Activated T-cell treated with anti-CD3 and anti-CD28 coated beads, Interleukin-2, amount 50 U/mL, for 1 hour (primary cell): ENCODE measurements at places on chromosomes 11 and 22.

DNA sequence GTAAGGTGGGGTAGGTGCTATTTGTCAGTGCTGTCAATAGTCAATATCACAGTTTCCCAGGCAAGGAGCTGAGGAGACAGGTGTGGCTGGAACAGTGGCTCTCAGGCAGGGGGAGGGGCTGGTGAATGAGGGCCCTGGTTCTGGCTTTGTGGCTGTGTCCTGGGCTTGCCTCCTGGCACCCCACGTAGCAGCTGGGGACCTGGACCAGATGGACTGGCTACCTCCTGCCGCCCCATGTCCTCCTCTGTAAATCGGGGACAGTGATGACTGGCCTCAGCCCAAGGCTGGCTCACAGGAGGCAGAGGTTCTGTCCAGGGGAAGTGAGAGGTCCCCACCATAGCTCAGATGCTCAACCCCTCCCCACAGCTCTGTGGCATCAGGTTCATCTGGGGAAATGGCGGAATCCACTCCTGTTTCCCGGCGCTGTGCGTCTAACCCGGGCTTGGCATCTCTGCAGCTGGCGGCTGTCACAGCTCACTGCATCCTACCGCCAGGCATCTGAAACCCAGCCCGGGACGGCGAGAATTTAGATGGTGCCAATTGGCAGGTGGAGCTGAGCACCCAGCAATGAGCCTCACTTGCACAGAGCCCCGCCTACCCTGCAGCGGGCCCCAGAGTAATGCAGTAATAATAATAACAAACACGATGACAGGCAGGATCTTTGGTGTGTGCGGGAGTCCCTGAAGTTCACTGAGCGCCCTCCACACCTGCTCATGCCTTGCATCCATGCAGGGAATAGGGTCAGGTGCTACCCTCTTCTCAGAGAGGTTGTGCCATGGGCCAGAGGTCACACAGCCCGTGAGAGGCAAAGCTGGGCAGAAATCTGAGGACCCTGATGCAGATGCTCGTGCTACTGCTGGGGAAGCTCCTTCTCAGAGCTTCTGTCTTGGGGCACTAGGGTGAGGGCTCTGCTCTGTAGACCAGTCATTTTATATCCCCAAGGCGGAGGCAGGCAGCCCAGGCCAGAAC is 27.8 kb upstream of the SHISAL1 start:
- no peak for DNase-seq

- DNase-seq = peak; percentile 40
Measured at GRCh38 chr22:17120711-17121232, 388 bp downstream of the TMEM121B start.

DNA sequence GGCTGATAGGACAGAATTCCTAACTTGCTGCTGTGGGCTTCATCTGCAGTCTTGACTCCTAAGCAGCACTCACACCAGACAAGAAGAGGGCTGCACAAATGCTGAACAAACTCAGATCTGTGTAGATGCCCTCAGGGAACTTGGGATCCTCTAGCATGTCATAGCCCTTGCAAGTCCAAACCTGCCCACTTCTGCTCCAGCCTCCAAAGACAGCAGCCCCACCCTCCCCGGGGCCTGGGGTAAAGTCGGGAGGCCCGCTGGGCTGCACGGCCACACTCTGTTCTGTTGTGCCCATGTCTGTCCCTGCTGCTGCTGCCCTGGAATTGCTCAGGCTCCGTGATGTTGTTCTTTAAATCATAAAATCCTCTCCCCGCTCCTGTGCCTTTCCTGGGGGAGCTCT is 28.3 kb downstream of the DRD2 start:
- no peak for DNase-seq

GRCh38 chr11:16778286-16778685 is 39.8 kb downstream of the C11orf58 start:
- DNase-seq = no peak

- DNase-seq = no peak
Measured at GRCh38 chr11:83070044-83070701, 1.5 kb downstream of the RAB30 start.

- DNase-seq = no peak
Measured at GRCh38 chr11:119699227-119699626, 29.8 kb downstream of the NECTIN1 start.

DNA sequence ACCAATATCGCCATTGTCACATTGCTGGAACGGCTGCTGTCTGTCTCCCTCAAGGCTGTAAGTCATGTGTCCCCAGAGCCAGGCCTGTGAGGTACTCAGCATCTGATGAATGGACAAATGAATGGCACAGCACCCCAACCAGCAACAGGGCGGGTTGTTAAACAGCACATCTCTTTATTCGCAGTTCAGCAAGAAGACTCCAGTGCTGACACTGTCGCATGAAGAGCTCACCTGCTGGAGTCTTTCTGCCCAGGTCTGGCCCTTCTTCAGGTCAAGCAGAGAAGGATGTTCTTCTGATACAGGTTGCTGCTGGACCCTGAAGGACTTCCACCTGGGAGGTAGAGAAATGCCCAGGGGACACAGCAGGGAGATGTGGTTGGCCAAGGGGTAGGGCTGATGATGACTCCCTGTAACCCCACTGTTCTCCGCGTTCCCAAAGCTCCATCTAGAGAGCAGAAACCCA is 4.8 kb downstream of the SPATA19 start:
- DNase-seq = no peak

- DNase-seq = no peak
Measured at GRCh38 chr11:122776546-122776945, 61.8 kb upstream of the CRTAM start.

DNA sequence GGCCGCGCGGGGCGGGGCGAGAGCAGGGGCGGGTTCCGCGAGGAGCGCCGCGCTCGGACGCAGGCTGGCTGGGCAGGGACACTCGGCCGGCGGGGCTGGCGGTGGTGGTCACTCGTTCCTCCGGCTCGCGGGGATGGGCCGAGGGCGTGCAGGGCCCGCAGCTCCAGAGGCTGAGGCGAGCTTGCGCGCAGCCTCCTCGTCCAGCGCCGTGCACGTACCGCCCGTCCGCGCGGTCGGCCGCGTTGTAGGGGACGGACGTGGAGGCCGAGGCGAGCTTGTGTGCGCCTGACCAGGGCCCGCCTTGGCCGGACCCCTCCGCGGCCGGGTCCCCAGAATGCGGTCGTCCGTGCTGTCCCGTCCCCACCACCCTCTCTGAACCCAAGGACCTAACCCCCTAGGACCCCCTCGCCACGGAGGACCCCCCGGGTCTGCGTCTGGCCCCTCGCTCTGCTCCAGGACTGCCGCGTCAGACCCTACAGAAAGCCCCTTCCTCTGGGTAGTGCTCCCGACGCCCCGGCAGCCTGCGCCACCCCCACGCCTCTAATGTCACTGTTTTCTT is 569 bp upstream of the YPEL1 start:
- no peak for DNase-seq

DNA sequence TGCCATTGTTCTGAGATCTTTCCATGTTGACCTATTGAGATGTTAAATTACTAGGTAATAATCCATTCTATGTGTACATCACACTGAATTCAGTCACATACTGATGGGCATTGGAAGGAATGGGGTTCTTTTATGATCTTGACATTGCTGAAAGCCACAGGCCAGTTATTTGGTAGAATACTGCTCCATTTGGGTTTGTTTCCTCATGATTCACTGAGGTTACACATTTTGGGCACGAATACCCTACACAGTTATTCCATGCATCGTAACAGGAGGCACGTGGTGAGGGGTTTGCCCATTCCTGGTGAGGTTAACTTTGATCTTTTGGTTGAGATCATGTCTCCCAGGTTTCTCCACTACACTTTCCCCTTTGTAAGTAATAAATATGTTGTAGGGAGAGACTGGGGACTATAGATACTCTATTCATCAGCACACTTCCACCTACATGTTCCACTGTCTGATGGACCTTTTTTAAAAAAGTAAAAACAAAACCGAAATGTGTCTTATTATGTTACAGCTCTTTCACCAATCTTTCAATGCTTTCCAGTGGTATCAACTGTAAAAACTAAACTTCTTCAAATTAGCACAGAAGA is 12.0 kb upstream of the FOLR1 start:
- no peak for DNase-seq

DNA sequence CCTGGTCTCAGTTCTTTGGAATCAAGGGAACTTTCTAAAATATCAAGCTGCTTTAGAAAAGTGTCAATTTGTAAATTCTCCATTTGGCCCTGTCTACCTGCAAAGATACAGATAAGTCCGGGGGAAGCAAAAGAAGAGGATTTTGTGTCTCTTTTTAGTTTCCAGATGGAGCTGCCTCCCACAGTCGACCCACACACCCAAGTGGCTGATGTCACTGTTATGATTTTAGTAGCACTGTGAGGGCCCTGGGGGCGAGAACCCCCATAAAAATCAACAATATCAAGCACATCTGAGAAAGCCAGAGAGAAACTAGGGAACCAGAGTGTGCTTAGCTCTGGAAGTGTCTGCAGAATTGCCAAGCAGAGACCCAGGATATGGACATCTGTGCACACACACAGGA is 212.7 kb downstream of the LARGE1 start:
- no peak for DNase-seq

- DNase-seq = no peak
Measured at GRCh38 chr22:38415561-38416321, 39.3 kb downstream of the KCNJ4 start.

DNA sequence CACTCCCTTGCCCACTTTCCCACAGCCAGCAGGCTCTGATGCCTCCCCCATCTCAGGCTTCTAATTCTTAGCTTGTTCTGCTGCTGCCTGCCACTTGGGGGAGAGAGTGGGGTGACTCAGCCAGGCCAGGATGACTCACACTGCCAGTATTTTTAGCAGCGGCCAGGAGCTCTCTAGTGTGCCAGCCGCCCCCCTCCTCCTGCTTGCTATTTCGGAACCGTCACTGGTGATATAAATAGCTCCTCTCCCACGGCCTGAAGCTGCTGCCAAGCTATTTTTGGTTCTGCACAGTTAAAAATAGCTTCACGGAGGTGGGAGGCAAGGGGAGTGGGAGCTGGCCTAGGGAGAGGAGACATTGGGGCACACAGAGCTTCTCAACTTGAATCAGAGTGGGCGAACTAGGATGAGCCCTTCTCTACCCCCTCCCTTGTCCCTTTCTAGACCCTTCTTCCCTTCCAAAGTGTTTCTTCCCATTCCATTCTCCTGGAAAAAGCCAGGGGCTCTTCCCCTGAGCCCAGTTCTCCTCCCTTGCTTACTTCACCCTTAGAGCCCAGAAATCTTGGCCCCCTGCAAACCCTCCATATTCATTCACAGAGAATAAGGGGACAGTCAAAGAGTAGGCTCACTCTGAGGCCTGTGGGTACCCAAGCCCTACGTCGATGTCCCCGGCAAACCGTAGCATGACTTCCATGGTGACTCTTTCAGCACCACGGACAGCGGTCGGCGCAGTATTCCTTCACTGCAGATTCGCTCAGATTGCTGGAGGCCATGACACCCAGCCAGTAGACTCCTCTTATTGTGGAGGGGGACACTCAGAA is 2.5 kb upstream of the NPAS4 start:
- peak; percentile 57 for DNase-seq

GRCh38 chr11:64238999-64239398 is 1.9 kb upstream of the FKBP2 start:
- DNase-seq = no peak

- no peak for DNase-seq
Measured at GRCh38 chr22:22935546-22936157, 48.0 kb downstream of the IGLL5 start.

DNA sequence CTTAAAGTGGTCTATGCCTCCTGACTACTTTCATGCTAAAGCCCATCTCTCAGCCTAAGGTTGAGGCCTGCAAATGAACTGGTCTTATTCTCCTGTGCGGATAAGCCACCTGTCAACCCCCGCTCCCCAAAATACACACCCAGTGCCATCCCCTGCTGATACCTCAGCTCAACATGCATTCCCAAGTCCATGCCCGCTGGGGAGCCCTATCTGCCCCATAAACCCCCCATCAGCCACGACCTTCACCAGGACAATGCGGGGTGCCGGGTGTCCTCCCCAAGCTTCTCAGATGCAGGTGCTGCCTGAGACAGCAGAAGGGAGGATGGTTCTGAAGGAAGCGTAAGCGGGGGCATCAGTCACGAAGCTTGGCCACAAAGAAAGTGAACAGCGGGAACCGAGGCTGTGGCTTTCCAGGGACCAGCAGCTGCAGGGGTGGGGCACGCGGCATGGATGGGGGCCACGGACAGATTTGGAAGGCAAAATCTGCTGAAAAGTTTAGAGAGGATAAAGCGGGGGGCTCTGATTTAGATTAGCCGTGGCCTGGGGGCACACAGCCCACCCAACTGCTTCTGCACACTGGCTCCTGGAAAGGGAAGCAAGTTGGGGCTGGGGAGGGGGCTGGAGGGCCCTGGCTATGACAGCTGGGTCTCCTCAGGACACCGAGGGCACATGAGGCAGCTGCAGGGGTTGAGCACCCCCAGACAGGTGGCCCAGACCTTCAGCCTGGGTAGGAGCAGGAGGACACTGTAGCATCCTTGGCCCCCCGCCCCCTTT is 1391.9 kb downstream of the TBC1D22A start:
- DNase-seq = no peak

DNA sequence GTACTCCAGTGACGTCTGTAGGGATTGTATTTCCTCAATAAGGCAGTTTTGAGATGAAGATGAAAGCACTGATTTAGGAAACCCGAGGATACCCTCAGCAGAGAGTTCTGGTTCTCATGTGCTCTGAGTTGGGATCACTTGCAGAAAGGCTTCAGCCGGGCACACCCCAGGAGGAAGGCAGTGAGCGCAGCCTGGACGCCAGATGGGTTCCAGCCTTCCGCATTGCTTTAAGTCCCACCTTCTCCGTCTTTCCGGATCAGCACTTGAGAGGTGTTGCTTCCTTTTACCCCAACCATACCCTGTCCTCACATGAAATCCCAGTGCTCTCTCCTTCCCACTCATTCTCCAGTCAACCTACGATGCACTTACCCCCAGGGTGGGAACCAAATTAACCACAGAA is 239.5 kb upstream of the CADM1 start:
- no peak for DNase-seq

DNA sequence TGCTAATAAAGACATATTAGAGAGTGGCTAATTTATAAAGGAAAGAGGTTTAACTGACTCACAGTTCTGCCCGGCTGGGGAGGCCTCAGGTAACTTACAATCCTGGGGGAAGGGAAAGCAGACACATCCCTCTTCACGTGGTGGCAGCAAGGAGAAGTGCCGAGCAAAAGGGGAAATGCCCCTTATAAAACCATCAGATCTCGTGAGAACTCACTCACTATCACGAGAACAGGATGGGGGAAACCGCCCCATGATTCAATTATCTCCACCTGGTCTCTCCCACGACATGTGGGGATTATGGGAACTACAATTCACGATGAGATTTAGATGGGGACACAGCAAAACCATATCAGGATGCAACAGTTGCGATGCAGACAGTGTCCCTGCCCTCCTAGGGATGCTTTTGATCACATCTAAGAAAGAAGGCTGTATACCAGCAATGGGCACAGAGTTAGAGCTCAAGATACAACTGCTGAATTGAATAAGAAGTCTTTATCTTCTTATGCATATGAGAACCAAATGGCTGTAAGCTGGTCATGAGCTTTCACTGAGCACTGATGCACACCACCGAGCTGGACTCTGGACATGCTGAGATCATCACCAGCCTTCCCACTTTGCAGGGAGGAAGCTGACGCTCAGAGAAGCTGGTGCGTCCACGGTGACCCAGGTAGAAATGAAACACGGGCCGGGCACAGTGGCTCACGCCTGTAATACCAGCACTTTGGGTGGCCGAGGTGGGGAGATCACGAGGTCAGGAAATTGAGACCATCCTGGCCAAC is 255.2 kb downstream of the MN1 start:
- no peak for DNase-seq
